ENCODE measurements at places on chromosomes 11 and 22.

GRCh38 chr11:122207505-122207904 lies 91.5 kb upstream of the BLID start:
- ATAC-seq: no peak

GRCh38 chr22:30048681-30049080 lies 31.6 kb upstream of the HORMAD2 start:
- no peak for ATAC-seq

GRCh38 chr11:98185245-98185644 lies 835.5 kb upstream of the CNTN5 start:
- ATAC-seq: peak; percentile 36

- ATAC-seq: no peak
These were observed 27.7 kb upstream of the SMCO4 start for GRCh38 chr11:93570759-93571413.

GRCh38 chr11:85257837-85258236 lies 369.3 kb downstream of the DLG2 start:
- ATAC-seq: no peak

DNA sequence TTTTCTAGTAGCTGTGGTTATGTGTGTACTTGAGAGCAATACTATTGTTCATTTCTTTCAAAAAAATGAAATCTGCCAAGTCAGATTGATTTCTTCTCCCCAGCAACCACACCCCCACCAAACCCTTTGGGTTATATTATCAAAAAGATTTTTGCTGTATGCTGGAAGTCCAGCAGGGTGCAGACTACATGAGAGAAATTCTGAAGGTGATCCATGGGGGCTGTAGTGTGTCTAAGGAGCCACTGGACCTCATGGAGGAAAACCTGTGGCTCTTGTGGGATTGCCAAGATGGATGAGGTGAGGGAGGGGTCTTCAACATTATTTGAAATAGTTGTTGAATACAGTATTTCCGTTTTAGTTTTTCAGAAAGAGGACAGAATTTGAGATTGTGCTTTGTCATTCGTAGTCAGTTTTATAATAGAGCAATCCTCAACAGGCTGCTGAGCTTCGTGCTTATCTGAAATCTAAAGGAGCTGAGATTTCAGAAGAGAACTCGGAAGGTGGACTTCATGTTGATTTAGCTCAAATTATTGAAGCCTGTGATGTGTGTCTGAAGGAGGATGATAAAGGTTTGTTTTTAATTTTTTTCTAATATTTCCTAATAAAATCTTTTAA lies 3.1 kb downstream of the EIF3M start:
- ATAC-seq: no peak

DNA sequence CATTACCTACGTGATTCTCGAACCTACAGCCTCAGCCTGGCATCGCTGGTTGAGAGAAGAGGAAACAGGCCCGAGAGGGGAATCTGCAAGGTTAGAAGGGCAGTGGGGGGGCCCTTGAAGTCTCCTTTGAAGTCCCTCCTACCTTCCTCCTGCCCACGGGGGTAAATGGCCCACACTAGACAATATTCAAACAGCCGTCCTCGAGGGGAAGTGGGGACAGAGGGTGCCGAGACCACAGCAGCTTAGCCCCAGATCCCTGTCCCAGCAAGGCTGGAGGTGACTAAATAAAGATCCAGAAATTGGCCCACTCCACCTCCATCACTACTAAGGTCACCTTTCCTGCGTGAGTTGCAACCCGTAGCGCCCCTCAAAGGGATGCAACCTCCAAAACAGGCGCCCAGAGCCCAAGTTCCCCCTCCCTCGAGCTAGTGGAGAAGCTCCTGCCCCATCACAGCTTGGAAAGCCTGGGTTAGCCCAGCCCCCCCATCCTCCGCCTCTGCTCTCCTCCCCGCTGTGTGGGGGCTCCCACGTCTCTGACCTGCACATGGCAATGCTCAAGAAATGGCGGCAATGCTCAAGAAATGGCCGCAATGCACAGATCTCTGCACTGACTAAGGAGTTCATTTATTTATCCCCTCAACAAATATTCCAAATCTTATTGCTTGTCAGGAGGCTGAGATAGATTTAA lies 788 bp upstream of the RASL10A start:
- ATAC-seq: no peak

GRCh38 chr11:281486-282161 lies 3.4 kb downstream of the NLRP6 start:
- ATAC-seq: no peak

- ATAC-seq: no peak
These were observed 58.9 kb upstream of the EMID1 start for GRCh38 chr22:29146771-29147170.

GRCh38 chr11:9302448-9302847 lies 11.9 kb downstream of the TMEM41B start:
- ATAC-seq: no peak

DNA sequence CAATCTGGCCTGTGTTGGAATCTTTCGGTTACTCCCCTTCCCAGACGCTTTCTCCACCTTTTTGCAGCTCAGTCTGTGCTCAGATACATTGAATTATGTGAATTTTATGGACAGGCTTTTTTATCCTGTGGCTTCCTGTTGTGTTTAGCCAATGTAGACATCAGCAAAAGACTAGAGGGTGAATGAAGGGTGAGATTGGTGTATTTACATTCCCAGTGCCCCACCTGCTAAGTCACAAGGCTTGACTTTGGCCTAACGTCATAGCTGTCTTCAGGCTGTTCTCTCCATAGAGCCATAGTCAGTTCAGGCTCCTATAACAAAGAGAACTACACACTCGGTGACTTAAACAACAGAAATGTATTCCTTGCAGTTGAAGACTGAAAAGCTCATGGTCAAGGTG lies 97.5 kb upstream of the FSHB start:
- ATAC-seq: no peak

DNA sequence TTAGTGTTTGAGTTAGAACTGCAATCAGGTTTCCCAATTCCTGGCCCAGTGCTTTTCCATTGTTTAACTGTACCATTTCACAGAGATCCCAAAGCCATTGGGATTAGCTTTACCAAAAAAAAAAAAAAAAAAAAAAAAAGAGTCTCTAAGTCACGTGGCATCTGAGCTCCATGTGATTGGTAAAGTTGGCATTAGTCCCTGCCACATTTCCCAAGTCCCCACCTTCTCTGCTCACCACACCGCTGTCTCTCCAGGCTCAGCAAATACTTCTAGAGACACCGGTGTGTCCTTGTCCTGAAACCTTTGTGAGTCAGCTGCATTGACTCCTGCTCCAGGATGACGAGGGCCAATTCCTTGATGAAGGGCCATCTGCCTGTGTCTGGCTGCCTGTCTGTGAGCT lies 305.3 kb downstream of the KIRREL3 start:
- ATAC-seq: no peak

DNA sequence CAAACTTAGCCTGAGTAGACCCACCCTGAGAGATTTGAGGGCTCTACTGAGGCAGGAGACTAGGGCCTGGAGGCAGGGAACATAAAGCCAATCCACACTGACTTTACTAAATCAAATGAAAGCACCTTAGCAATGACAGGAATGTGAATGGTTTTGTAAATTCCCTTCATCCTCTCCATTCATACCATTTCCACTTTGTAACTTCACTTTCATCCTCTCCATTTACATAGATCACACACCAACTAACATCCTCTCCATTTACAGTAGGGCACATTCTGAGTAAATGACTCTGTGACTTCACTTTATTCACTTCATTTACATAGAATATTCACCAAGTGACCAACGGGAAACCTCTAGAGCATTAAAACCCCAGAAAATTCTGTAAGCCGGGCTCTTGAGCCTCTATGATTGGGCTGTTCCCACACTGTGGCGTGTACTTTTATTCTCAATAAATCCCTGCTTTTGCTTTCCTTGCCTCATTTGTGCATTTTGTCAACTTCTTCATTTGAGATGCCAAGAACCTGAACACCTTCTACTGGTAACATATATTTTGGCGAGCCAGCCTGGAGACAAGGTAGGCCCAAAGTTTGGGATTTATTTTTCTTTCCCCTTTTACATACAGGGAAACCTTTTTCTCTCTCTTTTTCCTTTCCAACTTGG lies 82.9 kb downstream of the PIWIL4 start:
- ATAC-seq: no peak

DNA sequence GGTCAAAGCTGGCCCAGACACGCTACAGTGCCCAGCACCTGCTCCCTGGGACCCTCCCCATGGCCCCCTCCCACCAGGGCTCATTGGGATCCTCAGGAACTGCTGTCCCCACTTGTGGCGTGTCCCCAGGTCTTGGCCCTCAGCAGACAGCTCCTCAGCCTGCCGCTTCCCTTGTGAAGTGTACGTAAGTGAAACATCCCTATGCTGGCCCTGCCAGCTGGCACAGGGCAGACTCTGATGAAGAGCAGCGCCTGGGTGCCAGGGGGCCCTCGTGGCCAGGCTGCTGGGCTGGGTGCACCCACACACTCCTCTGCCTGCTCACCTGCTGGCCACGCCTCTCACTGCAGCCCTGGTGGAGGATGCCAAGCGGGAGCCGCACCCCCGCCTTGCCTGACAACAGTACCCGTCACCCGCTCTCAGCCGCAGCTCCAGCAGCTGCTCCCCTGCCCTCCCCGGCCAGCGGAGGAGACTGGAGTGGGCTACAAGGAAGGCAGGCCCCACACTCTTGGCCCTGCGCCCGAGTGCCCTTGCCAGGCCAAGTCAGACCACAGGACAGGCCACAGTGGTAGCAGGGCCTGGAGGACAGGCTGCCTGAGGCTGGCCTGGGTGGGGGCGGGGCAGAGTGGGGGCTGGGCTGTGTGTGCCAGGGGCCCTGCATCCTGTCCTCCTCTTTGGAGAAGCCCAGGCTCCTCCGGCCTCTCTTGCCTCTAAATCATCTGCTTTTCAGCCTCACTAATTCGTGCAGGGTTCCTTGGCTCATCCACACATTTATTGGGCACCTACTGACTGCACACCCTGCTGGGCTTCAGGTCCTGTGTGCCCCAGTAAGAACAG lies 39.5 kb downstream of the IGF2 start:
- no peak for ATAC-seq

- ATAC-seq: no peak
These were observed 7.8 kb downstream of the LDHAL6A start for GRCh38 chr11:18463439-18463838.

DNA sequence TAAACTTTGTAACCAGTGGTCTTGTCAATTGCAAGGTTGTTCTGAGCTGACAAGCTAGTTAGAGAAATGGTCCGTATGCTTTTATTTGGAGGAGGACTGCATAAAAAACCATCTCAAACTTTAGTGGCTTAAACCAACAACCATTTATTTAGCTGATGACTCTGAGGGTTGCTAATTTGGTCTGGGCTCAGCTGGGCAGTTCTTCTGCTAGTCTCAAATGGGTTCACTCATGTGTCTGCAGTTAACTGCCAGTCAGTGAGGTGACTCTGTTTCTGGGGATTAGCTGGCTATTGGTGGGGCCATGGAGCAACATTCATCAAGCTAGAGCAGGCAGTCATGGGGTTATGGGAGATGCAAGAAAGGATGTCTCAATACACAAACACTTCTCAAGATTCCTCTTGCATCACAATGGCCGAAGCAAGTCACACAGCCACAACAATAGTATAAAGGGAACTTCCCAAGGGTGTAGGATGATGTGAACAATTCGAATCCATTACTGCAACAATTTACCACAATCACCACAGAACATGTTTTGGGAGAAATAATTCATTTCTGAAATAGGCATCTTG lies 521.9 kb downstream of the INSC start:
- ATAC-seq: no peak

- ATAC-seq: no peak
These were observed 30.4 kb downstream of the KCNJ4 start for GRCh38 chr22:38424525-38425080.

DNA sequence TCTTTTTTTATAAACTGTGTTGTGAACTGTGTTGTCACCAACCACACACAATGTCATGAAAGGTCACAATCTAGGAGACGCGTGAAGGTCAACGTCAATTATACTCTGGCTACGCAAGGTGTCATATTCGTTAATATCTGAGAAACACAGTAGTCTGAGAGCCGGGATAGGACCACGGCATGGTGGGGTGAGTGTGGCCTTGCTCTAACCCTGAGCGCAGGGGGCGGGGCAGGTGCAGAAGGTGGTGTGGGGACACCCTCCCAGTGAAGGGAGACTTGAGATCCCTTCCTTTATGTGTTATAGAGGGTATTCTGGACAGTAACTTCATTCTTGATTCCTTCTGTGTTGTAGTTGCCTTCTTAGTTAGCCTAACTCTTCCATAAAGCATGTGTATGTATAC lies 883.0 kb downstream of the OPCML start:
- no peak for ATAC-seq

DNA sequence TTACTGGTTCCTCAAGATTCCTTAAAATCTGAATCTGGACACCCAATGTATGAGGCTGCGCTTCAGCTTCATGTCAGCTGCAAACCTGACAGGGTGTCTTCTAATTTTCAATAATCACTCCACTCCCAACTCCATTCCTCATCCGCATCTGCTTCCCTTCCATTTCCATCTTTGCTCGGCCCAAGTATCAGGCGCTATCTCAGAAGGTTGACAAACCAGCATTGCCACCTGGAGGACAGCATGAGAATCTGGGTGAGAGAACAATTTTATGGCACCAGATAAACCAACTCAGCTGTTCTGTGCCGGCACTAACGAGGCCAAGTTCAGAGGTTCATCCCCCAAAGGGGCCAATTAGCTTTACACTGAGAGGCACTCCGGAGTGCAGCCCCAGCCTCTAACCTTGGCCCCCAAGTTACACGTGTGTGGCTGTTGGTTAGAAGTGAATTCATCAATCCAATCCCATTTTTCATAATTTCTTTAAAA lies 79.1 kb upstream of the LMO2 start:
- peak; percentile 67 for ATAC-seq

- ATAC-seq: no peak
These were observed 138.9 kb downstream of the MPPED1 start for GRCh38 chr22:43550672-43551071.

GRCh38 chr11:124623861-124624525 lies 1.3 kb downstream of the TBRG1 start:
- no peak for ATAC-seq

DNA sequence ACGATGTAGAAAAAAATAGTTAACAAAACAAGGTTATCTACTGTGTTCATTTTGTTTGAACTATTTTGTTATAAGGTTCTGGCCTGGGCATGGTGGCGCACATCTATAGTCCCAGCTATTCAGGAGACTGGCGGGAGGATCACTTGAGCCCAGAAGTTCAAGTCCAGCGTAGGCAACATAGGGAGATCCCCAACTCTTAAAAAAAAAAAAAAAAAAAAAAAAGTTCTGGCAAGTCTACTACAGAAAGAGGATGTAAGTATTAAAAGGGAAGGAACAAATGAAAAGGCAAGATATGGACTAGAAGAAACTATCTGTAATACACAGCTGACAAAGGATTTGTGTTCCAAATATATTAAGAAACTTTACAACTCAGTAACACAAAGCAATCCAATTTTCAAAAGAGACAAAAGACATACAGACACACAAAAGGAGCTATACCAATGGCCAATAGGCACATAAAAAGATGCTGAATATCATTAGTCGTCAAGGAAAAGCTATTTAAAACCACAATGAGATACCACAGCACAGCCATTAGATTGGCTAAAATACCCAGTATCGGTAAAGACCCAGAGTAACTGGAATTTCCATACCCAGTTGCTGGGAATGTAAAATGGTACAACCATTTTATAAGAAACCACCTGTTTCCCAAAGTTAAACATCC lies 27.4 kb downstream of the RRAS2 start:
- peak; percentile 91 for ATAC-seq

DNA sequence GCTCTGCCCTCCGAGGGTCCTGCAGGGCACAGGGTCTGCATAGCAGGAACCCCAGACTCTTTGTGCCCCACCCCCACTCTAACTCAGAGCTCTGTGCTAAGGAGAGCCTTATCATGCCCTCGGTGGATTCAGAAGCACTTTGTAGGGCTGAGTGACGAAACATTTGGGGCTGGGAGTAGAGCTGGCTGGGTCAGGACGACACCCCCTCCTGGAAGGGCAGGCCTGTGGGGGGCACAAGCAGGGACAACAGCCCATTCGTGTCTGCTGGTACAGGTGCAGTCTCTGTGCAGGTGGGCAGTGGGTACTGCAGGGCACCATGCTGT lies 8.9 kb downstream of the APOBEC3A start:
- ATAC-seq: no peak
